Fibroblast of the aortic adventitia (primary cell): ENCODE measurements at places on chromosomes 6 and 20. TPM values are rescaled to one million over a fixed set of nuclear protein-coding genes. Genes with fewer than 3 reads are reported as not detected.

Gene ERVFRD-1
- total RNA-seq: not detected in 2 replicates

Gene CRISP3
- total RNA-seq: not detected in 2 replicates

Gene ISM1
- total RNA-seq: 1.1 TPM in 1 of 2 replicates, not detected in the other

DNA sequence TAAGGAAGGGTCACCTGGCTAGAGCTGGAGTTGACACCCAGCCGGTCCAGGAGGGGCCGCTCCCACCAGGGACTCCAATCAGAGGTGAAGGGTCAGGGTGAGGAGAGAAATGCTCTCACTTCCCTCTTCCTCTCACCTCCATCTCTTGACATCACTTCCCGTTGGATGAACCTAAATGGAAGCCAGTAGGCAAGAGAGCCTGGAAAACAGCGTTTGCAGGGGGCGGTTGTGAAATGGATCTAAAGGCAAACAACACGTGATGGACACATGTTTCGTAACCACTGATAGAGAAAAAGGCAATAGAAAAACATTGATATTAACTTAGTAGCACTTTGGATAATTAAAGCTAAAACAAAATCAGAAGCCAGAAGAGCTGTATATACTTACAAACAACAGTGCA lies 105.6 kb upstream of the FOXA2 start:
- DNase-seq: no peak

DNA sequence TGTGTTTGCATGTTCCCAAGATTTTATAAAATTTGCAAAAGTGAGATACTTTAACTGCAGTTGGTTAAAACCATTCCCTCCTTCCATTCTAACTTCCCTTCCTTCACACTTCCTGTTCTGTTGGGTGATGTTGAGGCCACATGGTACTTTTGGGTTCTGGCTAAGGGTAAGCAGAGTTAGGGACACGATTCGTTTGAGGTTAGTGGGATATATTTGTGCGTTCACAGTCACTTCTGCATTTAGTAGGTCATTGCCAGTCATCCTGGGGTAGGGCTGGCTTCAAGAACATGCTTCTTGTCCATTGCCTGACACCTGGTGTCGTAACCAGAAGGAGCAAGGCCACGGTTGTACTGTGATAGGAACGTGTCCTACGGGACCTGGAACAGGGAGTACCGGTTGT lies 340.1 kb downstream of the ZFAND3 start:
- DNase-seq: no peak
